ENCODE measurements at places on chromosomes 12 and 14.

DNA sequence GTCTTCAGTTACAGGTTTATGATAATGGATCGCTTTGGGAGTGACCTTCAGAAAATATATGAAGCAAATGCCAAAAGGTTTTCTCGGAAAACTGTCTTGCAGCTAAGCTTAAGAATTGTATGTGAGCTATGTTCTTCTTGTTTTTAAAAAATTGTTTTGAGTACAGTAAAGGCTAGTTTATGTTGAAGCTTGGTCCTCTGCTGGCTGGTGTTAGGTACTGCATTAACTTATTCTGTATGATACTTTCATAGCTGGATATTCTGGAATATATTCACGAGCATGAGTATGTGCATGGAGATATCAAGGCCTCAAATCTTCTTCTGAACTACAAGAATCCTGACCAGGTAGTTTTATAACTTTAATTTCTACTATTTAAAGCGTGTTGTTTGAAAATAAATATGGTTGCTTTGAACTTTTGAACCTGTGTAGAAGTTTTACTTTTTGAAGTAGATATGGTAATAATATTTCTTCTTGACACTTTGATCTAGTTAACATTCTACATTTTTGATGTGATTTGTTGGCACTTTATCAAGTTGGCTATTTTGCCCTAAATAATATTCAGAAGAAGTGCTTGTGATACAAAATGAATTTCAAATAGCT, 55.7 kb downstream of the VRK1 start:
- peaks cover 14% of the 10 kb centered on the region for H3K4me1 ChIP-seq
- DNase-seq, result peak; percentile 63
- no peaks in the 10 kb centered on the region for H3K27me3 ChIP-seq
- H3K27ac ChIP-seq, result no peak overlapping the region
- H3K4me3 ChIP-seq, result no peak overlapping the region
- peaks cover 43% of the 10 kb centered on the region for H3K36me3 ChIP-seq

DNA sequence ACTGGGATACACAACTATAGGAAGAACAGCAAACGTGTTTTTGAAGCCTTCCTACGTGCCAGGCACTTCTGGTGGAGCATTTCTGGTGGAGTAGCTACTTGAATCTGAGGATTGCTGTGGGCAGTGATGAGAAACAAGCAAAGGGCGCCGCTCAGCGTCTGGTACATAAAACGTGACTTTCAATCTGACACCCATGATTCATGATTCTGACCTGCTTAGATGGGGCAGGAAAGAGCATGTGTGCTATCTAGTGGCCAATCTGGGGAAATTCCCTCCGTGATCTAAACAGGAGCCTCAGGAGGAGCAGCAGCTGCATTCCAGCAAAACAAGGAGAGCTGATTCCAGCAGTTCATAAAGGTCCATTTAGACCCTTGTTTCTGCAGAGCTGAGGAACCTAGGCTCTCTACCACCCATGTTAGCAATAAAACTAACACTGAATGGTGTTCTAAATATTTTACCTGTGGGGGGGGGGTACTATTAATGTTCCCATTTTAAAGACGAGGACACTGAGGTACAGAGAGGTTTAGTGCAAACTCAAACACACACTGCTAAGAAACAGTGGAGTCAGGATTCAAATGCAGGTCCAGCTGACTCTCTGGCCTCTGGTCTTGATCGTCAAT, 37.8 kb downstream of the PAH start:
- no peaks in the 10 kb centered on the region for H3K36me3 ChIP-seq
- H3K27me3 ChIP-seq, result peaks cover 7% of the 10 kb centered on the region
- H3K4me3 ChIP-seq, result no peak overlapping the region
- H3K4me1 ChIP-seq, result peaks cover 8% of the 10 kb centered on the region
- peak; percentile 64 for DNase-seq
- no peak overlapping the region for H3K27ac ChIP-seq

GRCh38 chr12:30145684-30146032, 361.9 kb upstream of the TMTC1 start:
- no peak for DNase-seq
- H3K27me3 ChIP-seq, result no peaks in the 10 kb centered on the region
- H3K27ac ChIP-seq, result no peak overlapping the region
- H3K4me3 ChIP-seq, result no peak overlapping the region
- H3K4me1 ChIP-seq, result no peaks in the 10 kb centered on the region

DNA sequence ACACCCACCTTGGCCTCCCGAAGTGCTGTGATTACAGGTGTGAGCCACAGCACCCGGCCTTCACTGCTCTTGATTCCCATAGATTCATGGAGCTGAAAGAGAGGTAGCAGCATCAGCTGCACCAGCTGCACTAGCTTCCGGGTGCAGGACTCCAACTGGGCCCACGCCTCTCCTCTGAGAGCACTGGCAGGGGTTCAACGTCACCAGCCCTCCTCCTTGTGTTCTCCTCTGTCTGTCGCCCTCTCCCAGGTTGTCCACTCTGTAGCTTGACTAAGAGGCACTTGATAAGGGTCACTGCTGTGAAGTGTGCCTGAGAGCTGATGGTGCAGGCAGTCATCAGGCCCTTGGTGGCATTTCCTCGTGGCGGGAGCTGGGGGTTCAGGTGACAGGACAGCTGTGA, 28.3 kb downstream of the MLXIP start:
- H3K27ac ChIP-seq, result no peak overlapping the region
- peaks cover 15% of the 10 kb centered on the region for H3K36me3 ChIP-seq
- no peak overlapping the region for H3K4me3 ChIP-seq
- DNase-seq, result no peak

DNA sequence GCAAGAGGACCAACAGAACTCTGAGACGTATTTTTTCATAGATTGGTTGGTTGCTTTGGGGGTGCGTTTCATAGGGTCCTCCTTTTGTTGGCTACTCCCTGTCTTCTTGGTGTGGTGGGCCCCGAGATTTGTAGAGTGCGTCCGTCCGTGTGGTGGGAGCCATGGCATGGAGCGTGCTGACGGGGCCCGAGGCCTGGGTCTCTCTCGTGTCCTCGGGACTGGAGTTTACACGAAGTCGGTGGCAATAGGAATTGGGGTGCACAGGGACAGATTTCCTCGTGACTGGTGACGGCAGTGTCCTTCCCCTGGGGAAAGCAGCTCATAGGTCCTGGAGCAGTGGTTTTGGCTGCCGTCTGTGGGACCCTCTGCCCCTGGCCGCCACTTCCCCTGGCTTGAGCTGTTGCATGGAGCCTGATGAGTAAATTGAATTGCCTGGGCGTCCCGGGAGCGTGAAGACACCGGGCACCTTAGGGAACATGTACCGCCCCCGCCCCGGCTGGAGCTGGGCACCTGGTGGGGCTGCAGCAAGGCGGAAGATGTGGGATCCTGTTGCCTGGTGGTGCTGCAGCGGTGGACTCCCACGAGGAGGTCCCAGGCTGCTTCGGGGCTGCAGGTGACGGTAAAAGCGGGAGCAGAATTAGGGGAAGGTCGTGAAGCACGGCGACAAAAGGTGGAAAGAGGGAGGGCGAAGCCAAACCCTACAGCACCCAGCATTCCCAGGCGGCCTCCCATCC, 153.7 kb upstream of the ALG10B start:
- DNase-seq, result peak; percentile 21
- no peak overlapping the region for H3K4me3 ChIP-seq
- no peaks in the 10 kb centered on the region for H3K36me3 ChIP-seq
- no peaks in the 10 kb centered on the region for H3K27me3 ChIP-seq
- no peak overlapping the region for H3K27ac ChIP-seq

- H3K36me3 ChIP-seq, result peaks cover 72% of the 10 kb centered on the region
- H3K4me3 ChIP-seq, result no peak overlapping the region
- H3K27me3 ChIP-seq, result no peaks in the 10 kb centered on the region
- H3K4me1 ChIP-seq, result peaks cover 8% of the 10 kb centered on the region
- DNase-seq, result no peak
- H3K27ac ChIP-seq, result no peak overlapping the region
These were observed 10.2 kb downstream of the MARS1 start for GRCh38 chr12:57498132-57498502.

DNA sequence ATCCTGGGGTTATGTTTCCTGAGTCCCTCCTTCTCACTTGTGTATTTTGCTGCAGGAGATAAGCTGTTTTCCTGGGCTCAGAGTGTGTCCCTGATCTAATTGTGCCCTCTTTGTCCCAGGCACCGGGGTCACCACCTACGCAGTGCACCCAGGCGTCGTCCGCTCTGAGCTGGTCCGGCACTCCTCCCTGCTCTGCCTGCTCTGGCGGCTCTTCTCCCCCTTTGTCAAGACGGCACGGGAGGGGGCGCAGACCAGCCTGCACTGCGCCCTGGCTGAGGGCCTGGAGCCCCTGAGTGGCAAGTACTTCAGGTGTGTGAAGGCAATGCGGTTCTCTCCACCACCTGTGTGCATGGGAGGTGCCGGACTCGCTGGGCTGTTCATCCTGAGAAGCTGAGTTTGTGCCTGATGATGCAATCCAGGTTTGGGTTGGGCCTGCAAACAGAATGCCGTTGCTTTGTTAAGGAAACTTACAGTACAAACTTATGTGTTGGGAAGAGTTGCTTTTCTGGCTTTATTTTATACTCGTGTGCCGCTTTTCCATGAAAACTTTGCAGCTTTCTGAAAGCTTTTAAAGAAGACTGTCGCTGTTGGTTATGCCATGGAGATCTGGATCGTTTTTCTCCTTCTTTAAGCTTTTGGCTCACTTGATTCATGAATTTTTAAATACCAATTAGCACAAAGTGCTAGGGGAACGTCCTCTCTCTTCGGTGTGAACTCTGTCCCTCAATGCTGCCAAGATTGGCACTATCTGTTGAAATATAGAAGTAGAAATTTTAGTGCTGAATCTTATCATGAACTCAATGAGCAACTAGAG, 27.6 kb downstream of the RDH12 start:
- no peak for DNase-seq
- peaks cover 3% of the 10 kb centered on the region for H3K27me3 ChIP-seq
- H3K4me3 ChIP-seq, result no peak overlapping the region
- no peak overlapping the region for H3K27ac ChIP-seq

Measured in activated CD4-positive, alpha-beta T cell treated with anti-CD3 and anti-CD28 coated beads, Interleukin-2, amount 10 ng/mL, durations not matched to agents 24 days and 14 days (primary cell).